ENCODE measurements at places on chromosomes 2 and 18.

DNA sequence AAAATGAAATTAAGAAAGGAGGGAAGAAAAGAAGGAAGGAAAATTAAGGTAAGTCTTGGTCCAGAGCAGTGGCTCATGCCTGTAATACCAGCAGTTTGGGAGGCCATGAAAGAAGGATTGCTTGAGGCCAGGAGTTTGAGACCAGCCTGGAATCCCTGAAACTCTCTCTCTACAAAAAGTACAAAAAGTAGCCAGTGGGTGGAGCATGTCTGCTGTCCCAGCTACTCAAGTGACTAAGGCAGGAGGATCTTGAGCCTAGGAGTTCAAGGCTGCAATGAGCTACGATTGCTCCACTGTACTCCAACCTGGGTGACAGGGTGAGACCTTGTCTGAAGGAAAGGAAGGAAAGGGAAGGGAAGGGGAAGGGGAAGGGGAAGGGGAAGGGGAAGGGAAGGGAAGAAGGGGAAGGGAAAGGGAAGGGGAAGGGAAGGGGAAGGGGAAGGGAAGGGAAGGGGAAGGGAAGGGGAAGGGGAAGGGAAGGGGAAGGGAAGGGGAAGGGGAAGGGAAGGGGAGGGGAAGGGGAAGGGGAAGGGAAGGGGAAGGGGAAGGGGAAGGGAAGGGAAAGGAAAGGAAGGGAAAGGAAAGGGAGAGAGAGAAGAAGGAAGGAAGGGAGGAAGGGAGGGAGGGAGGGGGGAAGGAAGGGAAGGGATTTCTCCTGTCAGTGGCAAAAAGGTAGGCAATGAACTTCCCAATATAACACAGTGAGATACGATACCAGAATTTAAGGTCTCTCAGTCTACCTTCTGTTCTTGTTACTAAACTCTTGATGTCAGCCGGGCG, 412.8 kb downstream of the CMPK2 start:
- DNase-seq = no peak

DNA sequence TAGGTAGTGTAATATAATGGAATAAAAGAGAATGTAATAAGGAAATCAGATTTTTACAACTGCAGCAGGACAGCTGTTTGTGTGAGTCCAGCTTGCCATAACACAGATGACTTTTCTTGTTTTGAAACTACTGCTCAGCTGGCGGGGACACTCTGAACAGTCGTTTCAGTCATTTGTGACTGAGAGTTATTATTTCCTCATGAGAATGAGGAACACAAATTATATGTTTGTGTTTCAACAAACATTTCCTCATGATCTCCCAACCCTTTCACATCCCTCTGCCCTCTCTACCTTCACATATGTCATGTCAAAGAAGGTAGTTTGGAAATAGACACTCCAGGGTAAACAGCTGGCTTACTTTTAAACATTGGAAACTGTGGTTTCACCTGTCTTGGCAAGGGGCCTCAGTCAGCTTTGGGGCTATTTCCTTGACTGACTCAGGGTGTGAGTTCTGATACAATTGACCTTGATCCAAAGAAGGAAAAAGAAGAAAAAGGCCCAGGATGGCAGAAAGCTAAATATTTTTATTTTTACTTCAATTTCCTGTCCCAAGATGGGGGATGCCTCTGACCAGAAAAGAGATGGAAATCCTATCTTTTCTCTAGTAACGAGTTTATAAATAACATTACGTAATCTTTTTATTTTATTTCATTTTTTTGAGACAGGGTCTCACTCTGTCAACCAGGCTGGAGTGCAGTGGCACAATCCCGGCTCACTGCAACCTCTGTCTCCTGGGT, 593 bp downstream of the SP140L start:
- DNase-seq = no peak

DNA sequence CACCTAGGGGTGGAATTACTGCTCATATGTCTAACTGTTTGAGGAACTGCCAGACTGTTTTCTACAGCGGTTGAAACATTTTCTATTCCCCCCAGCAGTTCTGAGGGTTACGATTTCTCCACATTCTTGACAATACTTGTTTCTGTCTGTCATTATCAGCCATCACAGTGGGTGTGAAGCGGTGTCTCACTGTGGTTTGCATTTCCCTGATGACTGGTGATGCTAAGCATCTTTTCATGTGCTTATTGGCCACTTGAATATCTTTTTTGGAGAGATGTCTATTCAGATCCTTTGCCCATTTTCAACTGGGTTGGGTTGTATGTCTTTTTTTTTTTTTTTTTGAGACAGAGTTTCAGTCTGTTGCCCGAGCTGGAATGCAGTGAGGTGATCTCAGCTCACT, 63.0 kb downstream of the ADNP2 start:
- no peak for DNase-seq

- DNase-seq = no peak
These were observed 64.5 kb upstream of the LAPTM4A start for GRCh38 chr2:20115902-20116301.

- DNase-seq = no peak
These were observed 81.9 kb downstream of the EPB41L5 start for GRCh38 chr2:120094795-120095194.

DNA sequence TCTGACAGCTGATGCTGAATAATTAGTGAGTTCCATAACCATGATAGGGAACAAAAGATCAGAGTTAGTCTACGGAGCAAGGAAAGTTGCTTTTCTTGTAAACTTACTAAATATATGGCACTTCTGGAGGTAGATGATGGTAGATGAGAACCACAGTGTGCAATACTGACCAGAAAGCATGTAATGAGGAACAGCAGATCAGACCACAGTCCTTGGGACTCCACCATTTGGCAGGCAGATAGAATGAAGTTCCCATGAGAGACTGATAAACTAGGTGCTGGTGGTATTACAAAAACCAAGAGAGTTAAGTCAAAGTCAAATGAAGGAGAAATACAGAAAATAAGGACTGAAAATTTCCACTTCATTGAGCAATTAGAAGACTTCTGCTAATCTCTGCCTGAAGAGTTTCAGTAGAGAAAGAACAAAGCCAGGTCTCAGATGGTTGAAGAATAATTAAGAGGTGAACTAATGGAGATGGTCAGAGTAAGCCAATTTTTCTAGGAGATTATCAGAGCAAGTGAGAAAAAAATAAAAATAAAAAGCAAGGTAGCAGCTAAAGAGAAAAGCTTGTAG, 10.4 kb downstream of the CERKL start:
- DNase-seq = no peak

DNA sequence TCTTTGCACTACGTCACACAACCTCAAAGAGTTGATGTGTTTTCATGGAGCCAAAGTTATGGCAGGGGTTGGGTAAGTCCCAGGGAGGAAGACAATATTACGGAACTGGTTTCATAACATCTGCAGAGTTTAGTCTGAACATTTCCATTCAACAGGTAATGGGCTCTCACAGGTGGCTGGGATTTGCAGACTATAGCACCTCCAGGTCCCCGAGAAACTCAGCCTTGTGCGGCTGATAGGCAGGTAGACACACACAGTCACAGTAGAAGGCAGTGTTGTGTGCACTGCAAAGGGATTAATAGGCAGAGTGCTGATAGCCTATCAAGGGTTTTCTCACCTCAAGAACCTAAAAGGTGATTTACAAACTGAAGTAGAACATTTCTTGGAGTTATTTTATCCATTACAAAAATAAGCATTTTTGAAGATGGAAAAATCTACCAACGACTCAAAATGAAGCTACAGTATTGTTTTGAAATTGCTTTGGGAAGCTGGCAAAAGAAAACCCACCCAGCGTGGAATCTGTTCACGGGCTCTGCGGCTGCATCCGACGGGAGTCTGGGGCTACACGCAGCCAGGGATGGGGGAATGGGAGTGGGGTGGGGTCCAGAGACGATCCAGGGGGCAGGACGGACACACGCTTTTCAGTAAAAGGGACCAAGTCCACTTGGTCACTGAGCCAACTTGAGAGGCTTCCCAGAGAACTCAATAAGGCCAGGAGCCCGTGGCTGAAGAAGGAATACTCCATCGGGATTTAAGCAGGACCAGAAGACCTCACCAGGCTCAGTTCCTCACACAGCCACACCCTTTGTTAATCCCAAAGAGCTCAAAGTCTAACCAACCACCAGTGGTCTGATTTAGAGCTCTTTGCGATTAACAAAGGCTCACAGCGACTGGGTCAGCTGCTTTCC, 82.9 kb downstream of the CHRNA1 start:
- DNase-seq = no peak

DNA sequence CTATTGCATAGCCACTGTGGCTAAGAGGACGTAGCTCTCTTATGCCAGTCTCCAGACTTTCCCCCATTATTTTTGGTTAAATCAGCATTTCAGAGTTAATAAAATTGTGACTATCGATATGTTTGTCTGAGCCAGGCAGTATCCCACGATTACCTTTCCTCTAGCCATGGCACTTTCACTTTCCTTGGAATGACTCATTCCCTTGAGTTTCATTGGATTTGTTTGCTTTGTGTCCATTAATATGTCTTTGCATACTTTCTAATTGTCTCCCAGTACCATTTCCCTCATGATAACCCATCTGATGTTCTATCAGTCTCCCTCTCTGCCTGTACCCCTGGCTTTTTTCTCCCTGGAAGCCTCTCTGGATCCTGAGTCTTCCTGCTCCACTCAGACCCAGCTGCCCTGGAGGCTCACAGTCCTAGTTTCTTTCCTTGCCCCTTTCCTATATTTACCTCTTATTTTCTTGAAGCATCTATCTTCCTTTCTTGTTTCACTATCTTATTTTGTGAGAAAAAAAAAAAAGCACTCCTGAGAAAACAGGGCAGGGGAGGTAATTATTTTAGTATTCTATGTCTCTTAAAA, 126.1 kb downstream of the MTX2 start:
- DNase-seq = no peak

GRCh38 chr2:42864641-42865280, 72.4 kb upstream of the HAAO start:
- no peak for DNase-seq

GRCh38 chr2:128291161-128291843, 27.4 kb downstream of the HS6ST1 start:
- DNase-seq = no peak

GRCh38 chr2:151153601-151154000, 108.1 kb downstream of the RBM43 start:
- no peak for DNase-seq

DNA sequence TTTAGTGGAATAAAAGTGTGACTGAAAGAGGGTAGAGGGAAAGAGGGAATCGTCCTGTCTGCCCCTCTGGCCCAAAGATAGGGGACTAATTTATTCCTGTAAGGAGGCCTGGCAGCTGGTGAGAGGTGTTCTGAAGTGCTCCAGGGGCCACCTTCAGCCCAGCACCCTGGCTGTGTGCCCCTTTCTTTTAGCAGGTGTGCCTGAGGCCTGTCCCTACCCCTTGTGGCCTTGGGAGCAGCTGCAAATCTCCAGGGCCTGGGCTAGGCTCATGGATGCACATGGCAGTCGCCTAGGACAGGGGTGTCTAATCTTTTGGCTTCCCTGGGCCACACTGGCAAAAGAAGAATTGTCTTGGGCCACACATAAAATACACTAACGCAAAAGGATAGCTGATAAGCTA, 37.3 kb downstream of the FHOD3 start:
- no peak for DNase-seq

DNA sequence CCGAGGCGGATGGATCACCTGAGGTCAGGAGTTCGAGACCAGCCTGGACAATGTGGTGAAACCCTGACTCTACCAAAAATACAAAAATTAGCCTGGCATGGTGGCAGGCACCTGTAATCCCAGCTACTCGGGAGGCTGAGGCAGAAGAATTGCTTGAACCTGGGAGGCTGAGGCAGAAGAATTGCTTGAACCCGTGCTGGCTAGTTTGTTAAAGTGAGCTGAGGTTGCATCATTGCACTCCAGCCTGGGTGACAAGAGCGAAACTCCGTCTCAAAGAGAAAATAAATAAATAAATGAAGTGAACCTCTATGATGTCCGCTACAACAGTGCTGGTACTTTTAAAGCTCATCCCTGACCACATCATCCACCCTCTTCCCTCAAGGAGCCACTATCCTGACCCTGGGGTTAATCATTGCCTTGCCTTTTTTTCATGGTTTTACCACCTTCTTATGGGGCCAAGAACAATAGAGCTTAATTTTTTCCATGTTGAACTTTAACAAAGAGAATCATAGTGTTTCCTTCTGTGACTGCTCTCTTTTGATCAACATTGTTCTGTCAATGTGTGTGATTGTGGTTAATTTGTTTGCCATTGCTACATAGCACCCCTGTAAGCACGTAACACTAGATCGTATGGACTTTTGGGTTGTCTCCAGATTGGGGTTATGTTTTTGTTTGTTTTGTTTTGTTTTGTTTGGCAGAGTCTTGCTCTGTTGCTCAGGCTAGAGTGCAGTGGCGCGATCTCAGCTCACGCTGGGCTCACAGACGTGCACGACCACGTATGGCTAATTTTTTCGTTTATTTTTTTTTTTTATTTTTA, 17.1 kb upstream of the ATRAID start:
- DNase-seq = no peak

GRCh38 chr2:200028998-200029397, 73.6 kb downstream of the MAIP1 start:
- no peak for DNase-seq

GRCh38 chr2:71474744-71475397, 21.5 kb downstream of the DYSF start:
- DNase-seq = no peak

GRCh38 chr2:33219850-33220275, 256.6 kb upstream of the RASGRP3 start:
- no peak for DNase-seq

DNA sequence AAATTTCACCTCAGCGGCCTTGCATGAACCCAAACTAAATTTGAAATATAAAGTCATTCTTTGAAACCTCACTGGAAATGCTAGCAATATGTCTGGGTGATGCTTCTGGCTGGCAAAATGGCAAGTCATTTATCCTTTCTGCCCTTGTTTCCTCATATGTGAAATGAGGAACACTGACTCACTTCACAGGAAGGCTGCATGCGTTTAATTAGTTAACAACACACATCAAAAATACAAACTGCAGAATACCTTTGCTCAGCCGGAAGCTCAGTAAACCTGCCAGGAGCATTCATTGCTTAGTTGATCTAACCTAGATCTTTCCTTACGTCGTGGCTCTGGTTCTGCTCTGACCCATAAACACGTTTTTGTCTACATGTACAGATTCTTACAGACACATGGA, 214.2 kb upstream of the ACVR2A start:
- DNase-seq = no peak

DNA sequence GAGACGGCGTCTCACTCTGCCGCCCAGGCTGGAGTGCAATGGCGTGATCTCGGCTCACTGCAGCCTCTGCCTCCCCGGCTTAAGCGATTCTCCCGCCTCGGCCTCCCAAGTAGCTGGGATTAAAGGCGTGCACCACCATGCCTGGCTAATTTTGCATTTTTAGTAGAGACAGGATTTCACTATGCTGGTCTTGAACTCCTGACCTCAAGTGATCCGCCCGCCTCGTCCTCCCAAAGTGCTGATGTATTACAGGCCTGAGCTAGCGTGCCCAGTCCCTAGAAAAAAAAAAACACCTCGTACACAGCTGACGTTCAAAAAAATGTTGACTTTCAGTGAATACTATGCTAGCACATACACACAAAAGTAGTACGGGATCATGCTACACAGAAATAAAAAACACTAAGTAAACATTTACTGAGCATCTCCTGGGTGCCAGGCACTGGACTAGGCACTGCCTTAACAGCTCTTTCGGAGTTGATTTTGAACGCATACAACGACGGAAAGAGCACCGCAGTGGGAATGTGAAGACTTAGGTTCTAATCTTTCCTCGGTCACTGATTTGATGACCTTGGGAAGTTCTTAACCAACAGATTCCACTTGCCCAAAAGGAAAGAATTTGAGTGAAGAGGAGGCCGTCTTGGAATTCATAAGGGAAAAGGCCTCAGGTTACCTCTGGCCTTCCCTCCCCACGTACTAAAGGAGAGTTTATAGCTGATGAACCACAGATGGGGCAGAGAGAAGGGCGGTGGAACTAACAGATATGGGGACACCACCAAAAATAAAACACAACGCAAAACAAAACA, 1.1 kb downstream of the DNAJC27 start:
- no peak for DNase-seq

- no peak for DNase-seq
These were observed 845.6 kb upstream of the CNTNAP5 start for GRCh38 chr2:123179526-123179925.

All from cerebellar nuclear complex (tissue), 1 donor.